ENCODE measurements at places on chromosomes 4 and X. TPM values are rescaled to one million over a fixed set of nuclear protein-coding genes. Genes with fewer than 3 reads are reported as not detected.

PDCL2 gene
- not detected for total RNA-seq

HPGDS gene
- not detected for total RNA-seq

ABLIM2 gene
- total RNA-seq, result 0.63 TPM

SPARCL1 gene
- not detected for total RNA-seq

F9 gene
- not detected for total RNA-seq

CTAG1B gene
- total RNA-seq, result not detected

TCEAL2 gene
- not detected for total RNA-seq

NAA11 gene
- total RNA-seq, result not detected

PPP4R3C gene
- total RNA-seq, result not detected

DNASE1L1 gene
- total RNA-seq, result 11.8 TPM

TCEAL7 gene
- not detected for total RNA-seq

OPN1LW gene
- total RNA-seq, result not detected

GAGE12J gene
- not detected for total RNA-seq

XK gene
- total RNA-seq, result 0.13 TPM

RTL3 gene
- total RNA-seq, result not detected

CSAG3 gene
- total RNA-seq, result not detected

OTUD6A gene
- total RNA-seq, result not detected
